ENCODE measurements at places on chromosomes 5 and 9. TPM values are rescaled to one million over a fixed set of nuclear protein-coding genes. Genes with fewer than 3 reads are reported as not detected.
A peak's percentile ranks its signal among the peaks of the same experiment; 100 is the strongest.

SLC45A2 gene
- total RNA-seq: not detected

DNA sequence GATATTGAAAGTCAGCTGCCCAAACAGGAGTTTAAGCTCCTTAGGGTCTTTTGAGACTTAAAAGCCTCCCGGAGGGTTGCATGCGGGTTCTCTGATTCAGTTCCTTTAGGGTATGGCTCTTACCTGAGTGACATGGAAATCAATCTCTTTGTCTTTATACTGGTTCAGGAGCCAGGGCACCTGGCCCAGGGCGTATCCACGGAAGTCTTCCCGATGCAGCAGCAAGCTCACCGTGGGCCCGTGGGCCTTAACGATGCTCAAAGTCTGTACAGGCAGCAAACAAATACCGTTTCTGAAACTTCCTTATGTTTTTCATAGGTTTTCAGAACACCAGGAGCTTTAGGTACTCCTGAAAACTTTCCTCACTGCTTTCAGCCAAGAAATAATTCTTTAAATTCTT lies 13.2 kb downstream of the MROH2B start:
- H3K27ac ChIP-seq: no peak overlapping the region
- no peaks in the 10 kb centered on the region for H3K27me3 ChIP-seq
- no peaks in the 10 kb centered on the region for H3K4me1 ChIP-seq
- no peak for DNase-seq

DNA sequence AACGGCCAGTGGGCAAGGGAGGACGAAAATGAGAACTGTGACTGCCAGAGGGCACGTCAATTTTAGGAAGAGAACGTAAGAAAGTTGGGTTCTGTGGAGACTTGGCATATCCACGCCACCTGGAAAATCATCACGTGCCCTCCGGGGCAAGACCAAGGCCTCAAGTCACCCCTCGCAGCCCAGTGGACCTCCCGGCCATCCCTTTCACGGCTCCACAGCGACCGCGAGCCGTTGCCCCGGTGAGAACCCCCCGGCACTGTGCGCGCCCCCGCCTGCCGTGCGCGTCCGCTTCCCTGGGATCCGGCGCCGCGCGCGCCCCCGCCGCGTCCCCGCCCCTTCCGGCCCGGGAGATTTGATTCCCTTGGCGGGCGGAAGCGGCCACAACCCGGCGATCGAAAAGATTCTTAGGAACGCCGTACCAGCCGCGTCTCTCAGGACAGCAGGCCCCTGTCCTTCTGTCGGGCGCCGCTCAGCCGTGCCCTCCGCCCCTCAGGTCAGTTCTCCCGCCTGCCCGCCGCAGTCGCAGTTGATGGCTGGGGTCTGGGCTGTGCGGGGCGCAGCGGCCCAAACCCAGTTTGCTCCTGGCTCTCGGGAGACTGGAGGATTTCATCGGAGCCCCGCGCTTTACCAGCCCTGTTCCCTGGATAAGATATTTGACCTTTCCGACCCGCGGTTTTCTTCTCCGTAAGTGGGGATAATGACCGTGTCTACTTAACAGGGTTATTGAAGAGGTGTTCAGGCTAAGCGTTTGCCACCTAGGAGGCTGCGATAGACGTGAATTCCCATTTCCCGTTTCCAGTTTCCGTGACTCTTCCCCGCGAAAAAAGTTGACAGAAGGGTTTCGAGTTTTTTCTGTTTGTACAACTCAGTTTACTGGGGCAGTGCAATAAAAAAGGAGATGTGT lies at the start of gene MELK:
TSS of gene MELK (plus strand) at position 381 of the 904 bp plus-strand sequence. CDS start 8,787 bp downstream, outside the sequence.
- H3K4me1 ChIP-seq: peaks cover 26% of the 10 kb centered on the region
- peaks cover 37% of the 10 kb centered on the region for H3K36me3 ChIP-seq
- H3K27me3 ChIP-seq: peaks cover 4% of the 10 kb centered on the region
- DNase-seq: peak; percentile 91
- peak within 1 kb of the TSS; percentile 86 for H3K27ac ChIP-seq
- H3K4me3 ChIP-seq: peak within 1 kb of the TSS; percentile 95

DNA sequence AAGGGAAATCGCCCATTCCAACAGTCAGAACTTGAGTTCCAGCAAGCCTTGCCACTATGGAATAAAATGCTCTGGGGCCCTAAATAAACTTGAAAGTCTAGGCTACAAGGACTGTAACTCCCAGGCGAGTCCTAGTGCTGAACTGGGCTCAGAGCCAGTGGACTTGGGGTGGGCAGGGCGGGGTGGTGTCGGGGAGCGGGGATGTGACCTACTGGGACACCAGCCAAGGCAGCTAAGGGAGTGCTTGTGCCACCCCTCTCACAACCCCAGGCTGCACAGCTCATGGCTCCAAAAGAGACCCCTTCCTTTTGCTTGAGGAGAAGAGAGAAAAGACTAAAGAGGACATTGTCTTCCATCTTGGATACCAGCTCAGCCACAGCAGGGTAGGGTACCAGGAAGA lies 61.5 kb downstream of the MEIKIN start:
- H3K27me3 ChIP-seq: no peaks in the 10 kb centered on the region
- no peak overlapping the region for H3K27ac ChIP-seq
- no peaks in the 10 kb centered on the region for H3K36me3 ChIP-seq
- no peak overlapping the region for H3K4me3 ChIP-seq
- no peak for DNase-seq
- no peaks in the 10 kb centered on the region for H3K4me1 ChIP-seq

Measured in activated naive CD8-positive, alpha-beta T cell treated with anti-CD3 and anti-CD28 coated beads for 36 hours (primary cell).